ENCODE measurements at places on chromosomes 11 and 22.

GRCh38 chr11:16356057-16356760, at the start of gene SOX6:
SOX6 (minus strand) TSS chr11:16356546; CDS start chr11:16341248, 15,298 bp downstream.
- DNase-seq, result no peak

DNA sequence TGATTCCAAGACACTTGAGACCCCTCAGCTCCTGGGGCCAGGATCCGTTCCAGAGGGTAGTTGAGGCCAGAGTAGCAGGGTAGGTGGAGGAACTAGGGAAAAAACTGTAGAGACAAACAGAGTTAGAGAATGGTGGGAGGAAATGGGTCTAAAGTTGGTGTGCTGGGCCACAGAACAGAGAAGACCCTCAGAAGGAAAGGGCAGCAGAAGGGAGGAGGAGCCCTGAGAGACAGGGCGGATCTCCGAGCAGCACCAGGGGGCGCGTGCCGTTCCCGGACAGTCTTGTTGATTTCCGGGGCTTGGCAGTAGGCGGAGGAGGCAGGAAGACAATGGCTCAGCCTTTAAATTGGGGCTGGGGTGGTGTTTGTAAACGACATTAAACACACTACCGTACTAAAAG, 2.4 kb upstream of the CECR2 start:
- peak; percentile 26 for DNase-seq

DNA sequence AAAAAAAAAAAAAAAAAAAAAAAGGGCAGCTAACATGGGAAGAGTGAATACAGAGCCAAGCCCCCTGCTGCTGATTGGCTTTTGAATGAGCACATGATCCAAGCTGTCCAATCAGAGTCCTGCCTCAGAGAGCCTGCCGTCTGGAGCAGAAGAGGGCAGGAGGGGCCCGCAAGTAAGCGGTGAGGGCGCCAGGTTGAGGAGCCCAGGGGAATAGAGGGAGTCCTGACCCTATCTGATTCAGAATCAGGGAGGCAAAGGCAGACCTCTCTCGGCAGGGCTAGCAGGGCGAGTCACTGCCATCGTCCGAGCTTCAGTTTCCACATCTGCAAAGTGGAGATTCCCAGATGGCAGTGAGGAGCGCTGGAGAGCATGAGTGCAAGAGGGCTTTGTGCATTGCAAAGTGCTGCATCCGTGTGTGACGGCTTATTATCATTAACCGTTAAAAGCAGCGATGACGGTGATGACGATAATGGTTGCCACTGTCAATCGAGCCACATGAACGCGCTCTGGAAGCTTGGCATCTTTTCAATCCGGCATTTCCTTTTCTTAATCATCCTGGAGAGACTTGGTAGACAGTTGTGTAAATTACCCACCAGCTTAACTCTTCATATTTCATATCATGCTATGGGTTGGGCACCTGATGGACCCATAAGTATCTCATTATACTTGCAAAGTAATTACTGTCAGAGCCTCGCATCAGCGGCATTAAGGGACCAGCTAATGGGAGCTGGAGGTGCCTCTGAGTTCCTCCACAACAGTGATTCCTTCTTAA, 68.6 kb upstream of the ATXN10 start:
- no peak for DNase-seq

- DNase-seq, result no peak
Observed at GRCh38 chr22:37231406-37232139, 12.5 kb downstream of the RAC2 start.

DNA sequence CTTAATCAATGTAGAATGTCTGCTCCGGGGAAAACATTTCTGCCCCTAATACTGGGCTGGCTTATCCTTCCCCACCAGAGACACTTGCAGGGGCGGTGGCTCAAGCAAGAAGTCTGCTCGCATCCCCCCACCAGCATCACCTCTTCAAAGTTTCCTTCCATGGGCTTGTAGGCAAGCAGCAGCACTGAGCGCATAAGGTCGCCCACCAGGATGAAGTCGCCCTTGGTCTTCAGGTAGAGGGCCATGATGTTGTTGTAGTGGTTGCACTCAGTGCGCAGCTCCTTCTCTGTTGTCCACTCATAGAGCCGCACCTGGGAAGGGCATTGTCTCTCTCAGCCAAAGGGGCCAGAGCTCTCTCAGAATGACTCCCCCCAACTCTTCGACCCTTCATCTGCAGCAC, 8.6 kb upstream of the VWCE start:
- no peak for DNase-seq

DNA sequence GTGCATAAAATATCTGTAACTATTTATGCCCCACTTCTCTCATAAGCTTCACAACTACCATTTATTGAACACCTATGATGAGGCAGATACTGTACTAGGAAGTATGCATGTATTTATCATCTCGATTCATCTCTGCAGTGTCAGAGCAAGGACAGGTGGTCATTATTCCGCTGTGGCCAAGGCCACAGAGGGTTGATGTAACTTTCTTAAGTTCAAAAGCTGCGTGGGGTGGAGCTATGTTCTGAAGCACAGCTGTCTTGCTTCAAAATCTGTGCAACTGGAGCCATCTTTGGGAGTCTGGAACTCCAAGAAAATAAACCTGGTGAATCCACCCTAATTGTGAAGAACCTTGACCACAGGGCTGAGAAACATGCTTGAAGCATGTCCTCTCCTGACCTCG, 60.2 kb upstream of the HMGXB4 start:
- no peak for DNase-seq

- DNase-seq, result no peak
Observed at GRCh38 chr11:68763181-68763721, 11.9 kb upstream of the TESMIN start.

DNA sequence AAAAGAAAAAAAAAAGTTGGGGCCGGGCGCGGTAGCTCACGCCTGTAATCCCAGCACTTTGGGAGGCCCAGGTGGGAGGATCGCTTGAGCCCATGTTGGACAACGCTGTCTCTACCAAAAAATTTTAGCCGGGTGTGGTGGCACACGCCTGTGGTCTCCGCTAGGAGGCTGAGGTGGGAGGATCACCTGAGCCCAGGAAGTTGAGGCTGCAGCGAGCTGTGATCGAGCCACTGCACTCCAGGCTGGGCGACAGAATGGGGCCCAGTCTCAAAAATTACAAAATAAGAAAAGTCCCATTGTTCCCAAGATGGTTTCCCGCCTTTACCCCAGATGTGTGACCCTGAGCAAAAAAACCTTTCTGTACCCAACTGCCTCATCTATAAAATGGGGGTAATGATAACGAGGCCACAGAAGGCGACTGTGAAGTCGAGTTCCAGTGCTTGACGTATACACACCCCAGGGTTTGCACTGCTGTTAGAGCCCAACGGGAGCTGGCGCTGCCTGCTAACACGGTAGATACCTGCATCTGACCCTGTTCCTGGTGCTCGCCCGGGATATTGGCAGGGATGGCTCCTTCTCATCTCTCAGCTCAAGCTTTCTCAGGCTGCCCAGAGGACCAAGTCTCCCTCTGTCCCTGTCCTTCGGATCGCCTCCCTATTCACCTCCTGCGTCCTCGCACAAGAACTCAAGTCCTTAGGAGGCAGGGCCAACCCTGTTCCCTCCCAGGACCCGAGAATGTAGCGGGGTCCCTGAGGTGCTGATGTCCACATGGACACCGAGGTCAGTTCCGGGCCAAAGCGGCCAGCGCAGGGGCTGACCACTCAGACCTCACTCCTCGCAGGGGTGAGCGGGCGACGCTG, 1.1 kb upstream of the RPLP2 start:
- DNase-seq, result no peak

GRCh38 chr11:132631989-132632388, 900.3 kb downstream of the OPCML start:
- DNase-seq, result no peak

DNA sequence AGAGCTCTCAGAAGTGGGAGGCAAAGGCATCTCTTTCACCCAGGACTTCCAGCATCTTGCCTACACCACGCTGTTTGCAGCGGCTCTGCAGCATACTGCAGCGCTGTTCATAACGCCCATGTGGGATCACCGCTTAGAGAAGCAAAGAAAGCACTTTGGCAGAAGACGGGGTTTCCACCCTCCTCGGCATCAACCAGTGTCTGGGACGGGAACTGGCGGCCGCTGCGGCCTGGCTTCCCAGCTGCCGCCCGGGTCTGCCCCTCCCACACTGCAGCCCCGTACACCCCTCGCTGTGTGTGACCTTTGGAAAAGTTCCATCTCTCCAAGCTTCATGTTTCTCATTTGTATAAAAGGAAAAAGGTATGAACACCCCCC, 545 bp upstream of the TIRAP start:
- DNase-seq, result no peak

DNA sequence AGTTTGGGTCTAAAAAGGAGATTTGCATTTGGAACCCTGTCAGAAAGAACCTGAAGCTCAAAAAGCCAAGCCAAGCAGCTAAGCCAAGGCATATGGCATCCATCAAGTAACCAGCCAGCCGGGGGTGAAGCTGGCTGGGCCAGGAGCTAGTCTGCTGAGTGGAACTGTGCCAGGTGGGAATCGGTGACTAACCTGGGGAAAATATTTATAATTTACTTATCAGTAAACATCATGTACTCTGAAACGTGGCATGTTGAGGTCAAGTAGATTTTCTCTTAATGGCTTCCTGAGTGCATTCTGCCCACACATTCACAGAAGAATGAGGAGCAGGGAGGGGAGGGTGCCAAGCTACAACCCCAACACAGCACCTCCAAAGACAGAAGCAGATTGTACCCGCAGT, 70.5 kb upstream of the SESN3 start:
- DNase-seq, result no peak

DNA sequence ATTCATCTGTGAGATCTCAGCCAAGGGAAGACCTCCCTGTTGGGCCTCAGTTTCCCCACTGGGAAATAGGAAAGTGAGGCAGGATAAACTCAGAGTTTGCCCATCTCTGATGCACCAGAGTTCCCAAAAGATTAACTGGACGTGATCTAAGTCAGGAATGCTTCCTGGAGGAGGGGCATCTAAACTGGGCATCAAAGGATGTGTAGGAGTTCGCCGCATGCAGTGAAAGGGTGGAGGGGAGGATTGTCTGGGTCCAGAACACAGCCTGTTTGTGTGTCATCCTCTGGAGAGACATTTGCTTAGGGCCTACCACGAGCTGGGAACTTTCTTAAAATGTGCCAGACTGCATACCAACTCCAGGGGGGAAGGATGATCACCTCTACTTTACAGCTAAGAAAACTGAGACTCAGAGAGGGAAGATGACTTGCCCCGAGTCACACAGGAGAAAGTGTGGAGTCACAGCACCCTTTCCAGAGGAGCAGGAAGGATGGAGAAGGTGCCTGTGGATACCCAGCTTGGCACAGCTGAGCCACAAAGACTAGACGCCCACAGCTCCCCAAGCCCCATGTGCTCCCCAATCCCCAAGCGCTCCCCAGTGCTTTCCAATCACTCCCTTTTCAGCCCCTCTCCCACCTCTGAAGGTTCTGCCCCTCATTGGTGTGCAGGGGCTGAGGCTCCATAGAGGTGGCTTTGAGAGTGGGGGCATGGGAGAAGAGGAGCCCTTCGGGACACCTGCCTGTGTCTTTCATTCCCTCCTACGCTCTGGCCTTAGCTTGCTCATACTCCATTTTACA, 50.1 kb downstream of the MN1 start:
- no peak for DNase-seq

DNA sequence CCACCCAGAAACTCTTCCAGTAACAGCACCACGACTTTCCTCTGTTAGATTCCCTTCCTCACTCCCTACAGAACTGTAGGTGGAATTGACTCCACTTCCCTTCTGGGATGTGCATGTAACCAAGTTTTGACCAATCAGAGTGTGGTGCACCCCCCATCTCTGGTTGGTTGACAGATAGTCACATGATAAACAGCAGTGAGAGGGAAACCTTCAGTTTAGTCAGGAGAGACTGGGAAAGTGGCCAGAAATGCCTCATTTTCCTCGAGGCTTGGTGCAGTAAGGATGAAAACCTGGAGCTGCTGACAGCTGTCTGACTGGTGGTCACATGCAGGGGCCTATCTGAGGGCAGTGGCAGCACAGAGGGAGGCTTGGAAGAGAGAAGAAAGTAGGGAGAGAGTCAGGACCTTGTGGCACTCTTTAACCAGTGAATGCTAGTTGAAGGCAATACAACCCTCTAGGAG, 67.3 kb upstream of the GRK3 start:
- no peak for DNase-seq

- DNase-seq, result no peak
Observed at GRCh38 chr11:74840486-74840885, 91.8 kb downstream of the RNF169 start.

GRCh38 chr11:76700177-76701100, 29.9 kb upstream of the LRRC32 start:
- DNase-seq, result no peak

DNA sequence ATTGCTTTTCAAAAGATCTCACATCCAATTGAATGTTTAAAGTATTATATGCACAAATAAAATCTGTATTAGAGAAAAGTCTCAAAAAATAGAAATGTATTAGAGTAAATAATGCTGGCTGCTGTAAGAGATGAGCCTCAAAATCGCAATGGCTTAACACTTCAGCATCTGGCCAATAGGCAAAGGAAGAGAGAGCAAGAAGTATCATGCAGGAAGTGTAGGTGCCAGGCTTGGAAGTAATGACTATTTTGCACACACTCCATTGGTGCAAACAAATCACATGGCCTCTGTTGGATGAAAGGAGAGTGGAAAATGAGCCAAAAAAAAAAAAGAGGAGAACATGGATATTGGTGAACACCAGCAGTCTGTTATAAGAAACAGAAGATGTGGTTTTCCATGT, 193.0 kb upstream of the E2F8 start:
- no peak for DNase-seq

- DNase-seq, result no peak
Observed at GRCh38 chr11:122304973-122305372, 189.0 kb upstream of the BLID start.

GRCh38 chr11:19244084-19244483, 3.3 kb upstream of the E2F8 start:
- no peak for DNase-seq

- DNase-seq, result no peak
Observed at GRCh38 chr22:43395086-43395695, 16.6 kb upstream of the MPPED1 start.

DNA sequence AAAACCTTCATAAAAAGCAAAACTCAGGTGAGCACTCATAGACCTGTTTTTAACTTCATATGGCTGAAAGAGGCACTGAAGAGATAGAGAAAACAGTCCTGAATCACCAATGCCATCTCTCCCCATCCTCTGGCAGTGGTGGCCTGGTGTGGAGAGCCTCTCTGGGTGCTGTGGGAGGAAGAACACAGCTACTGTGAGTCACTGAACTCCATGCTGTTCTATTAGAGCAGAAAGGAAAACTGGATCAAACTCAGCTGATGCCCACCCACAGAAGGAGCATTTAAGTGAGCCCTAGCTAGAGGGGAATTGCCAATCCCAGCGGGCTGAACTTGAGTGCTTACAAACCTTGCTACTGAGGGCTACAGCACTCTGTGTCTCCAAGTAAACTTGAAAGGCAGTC, 115.3 kb upstream of the SESN3 start:
- no peak for DNase-seq

DNA sequence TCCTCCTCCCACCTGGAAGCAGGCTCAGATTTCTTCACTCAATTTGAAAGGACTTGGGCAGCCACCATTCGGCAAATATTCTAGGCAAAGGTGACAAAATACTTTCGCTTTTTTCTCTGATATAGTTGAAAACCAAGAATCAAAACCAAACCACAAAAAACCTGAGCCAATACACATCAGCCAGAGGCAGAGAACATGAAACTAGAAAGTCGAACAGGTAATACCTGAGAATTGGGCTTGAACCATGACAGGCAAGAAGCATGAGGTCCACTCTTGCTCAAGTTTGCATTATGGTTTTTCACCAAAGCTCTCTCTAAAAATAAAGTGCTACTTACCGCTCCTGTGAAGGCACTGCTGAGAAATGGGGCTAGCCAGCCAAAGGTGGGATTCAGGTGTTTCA, 26.2 kb upstream of the LDLRAD3 start:
- no peak for DNase-seq

All from anterior cingulate cortex (tissue), 58 donors.